ENCODE measurements at places on chromosomes 1 and 21.

- DNase-seq: no peak
Measured at GRCh38 chr1:156337888-156338179, 258 bp downstream of the CCT3 start.

- DNase-seq: no peak
Measured at GRCh38 chr1:181222972-181223505, 134.5 kb downstream of the IER5 start.

DNA sequence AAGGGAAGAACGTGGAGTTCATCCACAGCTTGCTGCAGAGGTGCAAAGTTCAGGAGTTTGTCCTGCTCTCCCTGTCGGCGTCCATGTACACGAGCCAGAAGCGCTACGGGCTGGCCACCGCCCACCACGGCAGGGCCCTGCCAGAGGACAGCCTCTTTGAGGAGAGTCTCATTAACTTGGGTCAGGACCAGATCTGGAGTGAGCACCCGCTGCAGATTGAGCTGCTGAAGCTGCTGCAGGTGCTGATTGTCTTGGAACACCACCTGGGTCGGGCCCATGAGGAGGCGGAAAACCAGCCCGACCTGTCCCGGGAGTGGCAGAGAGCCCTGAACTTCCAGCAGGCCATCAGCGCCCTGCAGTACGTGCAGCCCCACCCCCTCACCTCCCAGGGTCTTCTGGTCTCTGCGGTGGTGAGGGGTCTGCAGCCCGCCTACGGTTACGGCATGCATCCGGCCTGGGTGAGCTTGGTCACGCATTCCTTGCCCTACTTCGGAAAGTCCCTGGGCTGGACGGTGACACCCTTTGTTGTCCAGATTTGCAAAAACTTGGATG lies 73.8 kb upstream of the MORC3 start:
- DNase-seq: no peak

GRCh38 chr21:14243874-14244273 lies 27.9 kb downstream of the RBM11 start:
- no peak for DNase-seq

- no peak for DNase-seq
Measured at GRCh38 chr1:116717318-116717717, 36.9 kb upstream of the CD2 start.

GRCh38 chr1:232627645-232628334 lies 2.1 kb downstream of the SIPA1L2 start:
- DNase-seq: peak; percentile 54

- no peak for DNase-seq
Measured at GRCh38 chr1:1470626-1471388, 758 bp upstream of the ATAD3B start.

GRCh38 chr1:53681977-53682685 lies 56.8 kb downstream of the GLIS1 start:
- no peak for DNase-seq

GRCh38 chr1:159300146-159300545 lies 2.0 kb upstream of the FCER1A start:
- DNase-seq: no peak

GRCh38 chr1:72050551-72050950 lies 231.8 kb downstream of the NEGR1 start:
- DNase-seq: no peak

- no peak for DNase-seq
Measured at GRCh38 chr1:32393832-32394140, 455 bp downstream of the BSDC1 start.

GRCh38 chr21:35294231-35294898 lies 245.3 kb upstream of the RUNX1 start:
- DNase-seq: no peak

DNA sequence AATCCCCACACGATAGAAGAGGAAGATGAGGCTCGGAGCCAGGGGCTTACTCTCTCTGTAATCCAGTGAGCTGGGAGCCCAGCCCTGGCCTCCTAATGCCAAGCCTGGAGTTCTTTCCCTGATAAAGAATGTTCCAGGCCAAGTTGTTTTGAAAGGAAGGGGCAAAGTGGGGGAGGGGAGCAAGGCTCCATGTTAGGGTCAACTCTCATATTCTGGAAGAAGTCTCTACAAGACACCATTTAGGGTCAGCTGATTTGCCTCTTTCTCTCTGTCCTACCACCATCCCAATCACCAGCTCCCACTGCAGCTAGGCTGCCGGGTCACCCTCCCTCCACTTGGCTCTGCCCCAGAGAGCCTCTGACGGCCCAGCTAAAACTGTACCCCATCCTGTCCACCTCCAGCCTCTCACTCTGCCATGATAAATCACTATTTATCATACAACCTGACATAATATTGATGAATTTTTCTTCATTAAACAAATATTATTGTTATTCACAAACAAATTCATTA lies 95.0 kb downstream of the GLIS1 start:
- no peak for DNase-seq

- no peak for DNase-seq
Measured at GRCh38 chr1:168437821-168438220, 106.0 kb downstream of the XCL2 start.

- DNase-seq: no peak
Measured at GRCh38 chr1:165763442-165763841, 5.2 kb downstream of the TMCO1 start.

DNA sequence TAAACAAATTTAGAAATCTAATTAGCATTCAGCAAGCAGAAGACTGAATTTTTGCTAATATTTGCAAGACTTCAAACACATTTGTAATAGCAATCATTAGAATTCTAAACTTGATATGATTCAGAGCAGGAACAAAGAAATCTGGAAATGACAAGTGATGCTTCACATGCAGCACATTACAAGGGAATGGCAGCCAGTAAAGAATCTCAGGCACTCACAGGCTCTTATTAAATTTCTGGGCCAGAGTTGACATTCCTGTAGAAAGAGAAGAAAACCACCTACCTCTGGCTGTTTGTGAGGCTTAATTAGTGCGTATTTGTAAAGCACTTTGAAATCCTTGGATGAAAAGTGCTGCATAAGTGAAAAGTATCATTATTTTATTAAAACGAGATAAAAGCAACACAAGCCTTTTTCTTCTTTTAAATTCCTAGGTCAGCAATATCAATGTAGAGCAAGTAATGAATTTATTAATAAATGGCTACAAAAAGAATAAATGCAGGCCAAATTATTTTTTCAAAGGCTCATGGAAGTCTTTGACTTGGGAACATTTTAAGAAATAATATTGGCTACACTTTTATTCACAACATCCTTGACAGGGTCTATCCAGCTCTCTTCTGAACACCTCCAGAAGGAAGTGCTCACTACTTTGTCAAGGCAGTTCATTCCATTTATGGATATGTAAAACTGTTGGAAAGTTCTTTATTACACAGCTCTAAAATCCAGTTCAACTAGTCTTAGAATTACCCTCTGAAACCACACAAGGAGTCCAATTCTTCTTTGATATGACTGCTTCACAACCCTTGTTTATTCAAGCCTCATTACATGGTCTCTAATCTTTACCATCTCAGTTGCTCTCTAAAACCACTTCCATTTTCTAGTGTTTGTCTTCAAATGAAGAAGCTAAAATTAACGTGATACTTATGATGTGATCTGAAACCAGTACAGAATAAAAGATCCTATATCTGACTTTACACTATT lies 32.1 kb upstream of the SCYL3 start:
- no peak for DNase-seq

GRCh38 chr1:40824591-40825434 lies 37.4 kb downstream of the CITED4 start:
- DNase-seq: no peak

- DNase-seq: no peak
Measured at GRCh38 chr1:25103164-25103795, 129.0 kb downstream of the SYF2 start.

- peak; percentile 76 for DNase-seq
Measured at GRCh38 chr1:187264995-187265602, 436.4 kb downstream of the PLA2G4A start.

GRCh38 chr1:40689737-40690136 lies 1.8 kb upstream of the NFYC start:
- no peak for DNase-seq

- no peak for DNase-seq
Measured at GRCh38 chr1:204177133-204177532, 11.0 kb upstream of the REN start.

DNA sequence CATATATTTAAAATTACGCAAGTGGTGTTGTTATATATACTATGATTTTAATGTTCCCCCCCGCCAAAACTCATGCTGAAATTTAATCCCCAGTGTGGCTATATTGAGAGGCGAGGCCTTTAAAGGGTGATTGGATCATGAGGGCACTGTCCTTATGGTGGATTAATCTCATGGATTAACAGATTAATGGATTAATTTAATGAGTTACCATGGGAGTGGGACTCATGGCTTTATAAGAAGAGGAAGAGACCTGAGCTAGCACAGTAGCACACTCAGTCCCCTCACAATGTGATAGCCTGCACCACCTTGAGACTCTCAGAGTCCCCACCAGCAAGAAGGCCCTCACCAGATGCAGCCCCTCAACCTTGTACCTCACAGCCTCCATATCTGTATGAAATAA lies 34.8 kb downstream of the C1orf198 start:
- DNase-seq: no peak

GRCh38 chr1:204487256-204487615 lies 7.4 kb downstream of the PIK3C2B start:
- no peak for DNase-seq

DNA sequence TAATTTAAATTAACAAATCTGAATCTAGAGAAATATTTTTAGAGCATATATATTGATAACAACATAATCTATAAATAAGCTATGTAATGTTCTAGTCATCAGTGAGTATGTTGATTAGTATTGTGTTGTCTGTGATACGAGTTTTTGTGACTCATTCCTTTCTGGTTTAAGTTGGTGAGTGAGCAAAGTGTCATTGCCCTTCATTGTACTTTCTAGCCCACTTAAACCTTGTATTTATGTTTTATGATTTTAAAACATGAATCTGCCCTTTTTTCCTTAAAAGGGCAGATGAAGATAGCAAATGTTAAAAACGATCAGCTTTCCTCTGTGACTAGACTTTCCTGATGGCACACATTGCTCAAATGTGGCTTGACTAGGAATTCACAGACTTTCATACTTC lies 38.5 kb downstream of the MACO1 start:
- no peak for DNase-seq

GRCh38 chr1:225923692-225924555 lies at the start of gene PYCR2:
Gene PYCR2 (minus strand): TSS chr1:225924250. CDS start chr1:225924110, 140 bp downstream.
- peak; percentile 98 for DNase-seq

DNA sequence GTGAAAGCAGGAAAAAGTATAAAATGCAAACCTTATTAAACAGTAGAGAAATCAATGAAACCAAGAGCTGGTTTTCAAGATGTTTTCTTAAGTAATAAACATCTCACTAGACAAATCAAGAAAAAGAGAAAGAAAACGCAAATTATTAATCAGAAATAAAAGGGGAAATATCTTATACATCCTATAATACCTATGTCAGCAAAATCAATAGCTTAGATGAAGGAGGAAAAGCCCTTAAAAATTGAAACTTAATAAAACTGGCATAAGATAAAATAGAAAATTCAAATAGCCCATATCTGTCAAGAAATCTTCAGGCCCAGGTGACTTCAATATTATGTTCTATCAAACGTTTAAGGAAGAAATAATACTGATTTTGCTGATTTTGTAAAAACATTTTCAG lies 59.1 kb downstream of the RGS4 start:
- DNase-seq: no peak

DNA sequence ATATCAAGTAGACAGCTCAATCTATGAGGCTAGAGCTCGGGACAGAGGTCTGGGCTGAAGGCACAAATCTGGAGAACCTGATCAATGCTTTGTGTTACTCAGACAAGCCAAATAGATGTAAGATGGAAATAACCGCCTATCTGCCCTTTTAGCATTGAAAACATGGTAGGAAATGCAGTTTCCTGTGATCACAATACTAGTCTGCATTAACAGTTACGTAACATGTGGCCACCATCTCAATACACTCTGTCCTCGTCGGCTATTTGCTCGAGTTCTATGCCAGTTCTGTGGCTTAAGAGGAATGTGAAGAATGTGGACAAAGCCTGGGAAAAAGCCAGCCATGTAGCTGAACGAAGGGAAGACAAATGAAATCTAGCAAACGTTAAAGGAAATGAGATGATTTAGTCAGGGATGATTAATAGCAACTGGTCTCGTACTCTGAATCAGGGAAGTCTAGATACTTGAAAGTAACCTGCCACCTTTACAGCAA lies 73.3 kb downstream of the HSF2BP start:
- peak; percentile 96 for DNase-seq

GRCh38 chr1:170624146-170624545 lies 39.8 kb upstream of the PRRX1 start:
- no peak for DNase-seq

DNA sequence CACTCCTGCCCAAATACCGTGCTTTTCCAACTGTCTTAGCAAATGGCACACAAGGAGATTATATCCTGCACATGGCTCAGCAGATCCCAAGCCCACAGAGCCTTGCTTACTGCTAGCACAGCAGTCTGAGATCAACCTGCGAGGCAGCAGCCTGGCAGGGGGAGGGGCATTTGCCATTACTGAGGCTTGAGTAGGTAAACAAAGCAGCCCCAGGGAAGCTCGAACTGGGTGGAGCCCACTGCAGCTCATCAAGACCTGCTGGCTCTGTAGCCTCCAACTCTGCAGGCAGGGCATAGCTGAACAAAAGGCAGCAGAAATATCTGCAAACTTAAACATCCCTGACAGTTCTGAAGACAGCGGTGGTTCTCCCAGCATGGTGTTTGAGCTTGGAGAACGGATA lies 70.1 kb upstream of the PTBP2 start:
- DNase-seq: no peak

- DNase-seq: no peak
Measured at GRCh38 chr1:183236158-183236725, 50.2 kb downstream of the LAMC2 start.

- peak; percentile 19 for DNase-seq
Measured at GRCh38 chr1:17274186-17275170, 25.6 kb downstream of the PADI3 start.
